ENCODE measurements at places on chromosomes 12 and 14.

- no peak for DNase-seq
Observed at GRCh38 chr12:124326871-124327270, 32.0 kb downstream of the RFLNA start.

DNA sequence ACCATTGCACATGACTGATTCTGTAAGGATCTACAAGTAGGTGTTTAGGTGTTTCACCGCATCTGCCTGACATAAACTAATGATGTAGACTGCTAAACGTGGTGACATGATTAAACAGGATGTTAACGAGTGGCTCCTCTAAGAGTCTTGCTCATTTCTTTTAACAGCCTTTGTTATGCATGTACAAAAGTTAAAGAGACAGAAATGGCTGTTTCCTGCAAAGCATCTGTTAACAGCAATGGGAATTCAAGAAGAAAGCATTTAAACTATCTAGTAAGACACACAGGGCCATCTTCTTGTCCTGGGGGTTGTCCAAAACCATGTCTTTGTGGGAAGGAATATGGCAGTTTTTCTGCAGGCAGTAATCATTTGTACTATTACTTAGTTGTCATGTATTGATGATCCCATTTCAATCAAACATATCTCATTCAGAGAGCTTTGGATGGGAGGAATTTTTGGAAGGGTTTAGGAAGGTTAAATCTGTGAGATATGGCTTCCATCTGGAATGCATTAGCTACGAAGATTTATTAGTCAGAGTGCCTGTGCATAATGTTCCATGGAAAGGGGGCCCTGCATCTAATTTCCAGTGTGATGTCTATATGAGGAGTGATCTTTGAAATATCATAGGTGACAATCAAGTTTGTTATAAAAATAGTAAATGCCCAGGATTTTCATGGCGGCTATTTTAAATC lies 495.1 kb downstream of the EGLN3 start:
- no peak for DNase-seq

DNA sequence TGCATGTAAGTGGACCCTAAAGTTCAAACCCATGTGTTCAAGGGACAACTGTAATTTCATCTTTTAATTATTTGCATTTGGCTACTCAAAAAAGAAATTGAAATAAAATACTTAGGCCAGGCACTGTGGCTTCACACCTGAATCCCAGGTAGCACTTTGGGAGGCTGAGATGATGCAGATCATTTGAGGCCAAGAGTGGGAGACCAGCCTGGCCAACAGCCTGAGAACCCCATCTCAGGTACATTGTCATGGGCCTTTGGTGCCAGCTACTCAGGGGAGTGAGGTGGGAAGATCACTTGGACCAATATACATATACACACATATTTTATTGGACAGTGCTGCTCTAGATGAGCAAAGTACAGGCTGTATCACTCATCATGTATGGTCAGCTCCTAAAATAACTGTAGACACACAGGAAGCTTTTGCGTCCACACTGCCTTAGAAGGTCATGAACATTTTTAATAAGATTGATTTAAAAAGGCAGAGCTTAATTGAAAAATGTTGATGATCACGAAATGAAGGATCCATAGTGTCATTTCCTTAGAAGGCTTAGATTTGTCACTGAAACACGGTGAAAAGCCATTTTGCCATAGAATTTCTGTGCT lies 2.5 kb upstream of the ZCCHC8 start:
- DNase-seq = no peak

- peak; percentile 74 for DNase-seq
Observed at GRCh38 chr12:90335566-90335965, 619.4 kb downstream of the CCER1 start.

GRCh38 chr12:52691076-52691840 lies 11.1 kb upstream of the KRT1 start:
- no peak for DNase-seq

- no peak for DNase-seq
Observed at GRCh38 chr14:63287666-63288483, 30.9 kb downstream of the GPHB5 start.

DNA sequence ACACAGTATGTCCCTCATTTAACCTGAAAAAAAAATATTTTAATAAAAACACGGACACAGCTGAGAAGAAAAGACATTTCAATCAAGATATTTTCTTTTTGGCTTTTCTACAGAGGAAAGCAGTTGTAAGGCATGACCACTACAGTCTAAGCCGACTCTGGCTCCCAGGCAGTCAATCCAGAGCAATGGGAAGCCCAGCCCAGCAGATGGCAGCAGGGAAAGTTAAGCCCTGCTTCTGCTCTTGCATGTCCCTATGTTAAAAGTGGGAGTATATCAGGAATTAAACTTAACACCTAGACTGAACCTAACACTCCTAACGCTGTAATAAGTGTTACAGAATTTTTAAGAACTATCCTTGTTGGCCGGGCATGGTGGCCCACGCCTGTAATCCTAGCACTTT lies 19.5 kb upstream of the HAL start:
- peak; percentile 50 for DNase-seq

GRCh38 chr14:102012336-102012735 lies 48.0 kb downstream of the DYNC1H1 start:
- no peak for DNase-seq

DNA sequence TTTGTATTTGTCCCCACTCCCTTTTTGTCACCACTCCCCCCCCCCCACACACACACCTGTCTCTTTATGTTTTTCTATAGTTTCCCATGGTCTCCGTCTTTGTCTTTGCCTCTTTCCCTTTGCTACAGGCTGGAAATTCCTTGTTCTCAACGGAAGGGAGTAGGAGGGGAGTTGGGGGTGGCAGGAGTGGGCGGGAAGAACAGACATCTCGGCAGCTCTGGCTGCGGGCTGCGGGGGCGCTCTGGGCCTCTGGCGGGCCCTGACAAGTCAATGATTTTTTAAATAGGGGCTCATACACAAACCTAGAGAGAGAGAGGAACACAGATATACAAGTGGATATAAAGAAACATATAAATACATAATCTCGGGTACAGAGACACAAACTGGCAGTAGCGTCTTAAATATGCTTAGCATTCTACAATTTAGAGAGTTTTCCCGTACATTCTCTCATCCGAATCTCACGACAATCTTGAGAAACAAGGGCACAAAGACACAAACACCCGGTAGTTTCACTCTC lies 2.4 kb upstream of the NAB2 start:
- DNase-seq = peak; percentile 27

DNA sequence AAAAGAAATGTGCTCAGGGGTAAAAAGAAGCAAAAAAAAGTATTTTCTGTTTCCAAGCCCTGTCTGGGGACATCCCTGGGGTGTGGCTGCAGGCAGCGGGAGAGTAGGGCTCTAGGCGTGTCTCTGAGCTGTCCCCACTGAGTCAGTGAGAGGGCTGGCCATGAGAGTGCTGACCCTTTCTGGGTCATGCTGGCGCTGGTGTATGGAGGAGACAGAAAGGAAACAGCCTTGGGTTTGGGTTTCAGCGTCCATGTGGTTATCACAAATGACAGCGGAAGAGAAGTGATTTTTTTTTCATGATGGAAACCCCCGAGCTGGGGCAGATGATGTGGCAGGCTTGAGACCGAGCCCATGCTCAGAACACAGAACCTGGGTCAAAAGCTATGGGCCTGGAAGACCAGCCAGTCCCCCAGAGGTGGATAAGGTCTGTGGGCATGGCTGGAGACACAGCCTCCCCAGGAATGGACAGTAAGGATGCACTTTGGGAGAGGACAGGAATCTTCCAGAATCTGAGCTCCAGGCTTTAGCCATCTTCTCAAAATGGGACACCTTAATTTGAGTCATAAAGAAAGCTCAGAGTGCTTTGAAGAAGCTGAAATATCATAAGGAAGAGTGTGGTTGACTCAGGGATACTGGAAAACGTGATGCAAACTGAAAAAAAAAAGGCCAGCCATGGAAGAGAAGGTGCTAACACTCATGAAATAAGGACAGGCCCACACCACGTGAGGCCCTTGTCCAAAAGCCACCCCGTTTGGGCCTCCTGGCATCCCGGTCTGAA lies 36.2 kb downstream of the SYNE3 start:
- no peak for DNase-seq

DNA sequence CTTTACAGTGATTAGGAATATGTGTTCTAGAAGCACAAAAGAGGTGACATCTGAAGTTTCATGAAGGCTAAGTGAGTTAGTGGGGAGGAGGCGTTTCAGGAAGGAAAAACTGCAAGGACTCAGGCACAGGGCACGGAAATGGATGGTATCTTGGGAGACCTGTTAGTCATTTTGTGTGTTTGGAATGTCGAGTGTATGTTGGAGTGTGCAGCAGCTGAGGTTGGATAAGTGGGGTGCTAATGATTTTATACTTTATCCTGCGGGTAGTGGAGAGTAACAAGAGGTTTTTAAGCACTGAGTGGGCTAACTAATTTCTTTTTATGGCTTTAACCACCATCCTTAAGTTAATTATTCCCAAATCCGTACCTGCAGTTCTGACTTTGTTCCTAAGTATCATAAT lies 571.5 kb upstream of the FBXO33 start:
- DNase-seq = no peak

DNA sequence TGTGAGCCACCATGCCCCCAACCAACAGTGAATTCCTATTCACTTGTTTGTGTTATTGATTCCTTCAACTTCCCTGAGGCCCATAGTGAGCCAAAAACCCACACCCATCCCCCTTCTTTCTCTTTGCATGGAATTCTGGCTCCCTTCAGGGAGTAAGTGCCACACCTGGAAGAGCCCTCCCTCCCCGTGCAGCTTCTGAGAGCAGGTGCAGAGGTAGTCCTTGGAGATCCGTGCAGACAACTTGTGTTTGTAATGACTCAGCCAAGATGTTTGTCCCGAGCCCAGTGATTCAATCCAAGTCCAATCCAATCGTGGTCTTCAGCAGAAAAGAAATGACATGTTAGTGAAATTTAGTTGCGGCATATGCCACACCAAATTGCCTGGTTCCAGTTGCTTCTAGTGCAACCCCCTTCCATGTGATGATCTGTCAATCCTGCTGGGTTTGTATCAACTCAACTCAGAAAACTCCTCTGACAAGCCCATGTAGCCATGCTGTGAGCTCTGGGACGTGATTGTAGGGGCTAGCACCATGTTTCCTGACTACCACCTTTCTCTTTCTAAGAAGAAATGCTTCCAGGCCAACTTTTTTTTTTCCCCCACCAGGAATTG lies 27.5 kb downstream of the GPRC5A start:
- no peak for DNase-seq

GRCh38 chr14:76720382-76720813 lies 40.9 kb upstream of the VASH1 start:
- DNase-seq = peak; percentile 58

DNA sequence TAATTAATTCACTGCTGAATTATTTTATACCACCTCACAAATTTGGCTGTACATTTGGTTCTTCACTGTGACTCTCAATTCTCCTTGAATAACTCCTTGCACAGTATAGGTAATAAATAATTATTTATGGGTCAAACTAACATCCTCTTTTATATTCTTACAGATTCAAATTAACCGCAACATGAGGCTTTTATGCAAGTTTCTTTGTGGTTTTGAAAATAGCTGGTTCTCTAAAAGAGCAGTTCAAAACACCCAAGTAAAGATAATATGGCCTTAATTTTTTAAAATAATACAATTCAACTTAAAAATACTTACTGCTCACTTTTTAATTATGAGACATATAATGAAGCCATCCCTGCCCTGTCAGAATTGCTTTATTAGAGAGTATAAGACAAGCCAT lies 12.9 kb upstream of the TRIM9 start:
- no peak for DNase-seq

DNA sequence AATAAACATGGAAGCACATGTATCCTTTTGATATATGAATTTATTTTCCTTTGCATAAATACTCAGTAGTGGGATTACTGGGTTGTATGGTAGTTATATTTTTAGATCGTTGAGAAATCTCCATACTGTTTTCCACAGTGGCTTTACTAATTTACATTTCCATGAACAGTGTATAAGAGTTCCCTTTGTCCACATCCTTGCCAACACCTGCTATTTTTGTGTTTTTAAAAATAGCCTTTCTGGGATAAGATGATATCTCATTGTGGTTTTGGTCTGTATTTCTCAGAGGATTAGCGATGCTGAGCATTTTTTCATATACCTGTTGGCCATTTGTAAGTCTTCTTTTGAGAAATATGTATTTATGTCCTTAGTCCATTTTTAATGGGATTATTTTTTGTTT lies 329.2 kb upstream of the KITLG start:
- no peak for DNase-seq

- no peak for DNase-seq
Observed at GRCh38 chr14:81309511-81309910, 88.8 kb upstream of the GTF2A1 start.

DNA sequence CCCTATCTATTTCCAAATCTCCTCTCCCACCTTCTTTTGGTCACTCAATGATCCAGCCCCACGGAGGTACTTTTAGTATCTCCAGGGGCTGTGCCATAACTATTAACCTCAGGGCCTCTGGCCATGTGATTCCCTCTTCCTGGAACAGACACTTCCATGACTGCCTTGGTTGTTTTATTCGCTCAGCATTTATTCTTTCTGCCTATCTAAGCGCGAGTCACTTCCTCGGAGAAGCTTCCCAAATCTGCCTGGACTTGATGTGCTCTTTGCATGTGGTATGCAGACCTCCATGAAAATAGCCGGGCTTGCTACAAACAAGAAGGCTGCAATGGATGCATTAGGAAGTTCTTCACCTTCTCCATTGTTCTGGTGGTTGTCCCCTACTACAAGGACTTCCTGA lies 939.0 kb upstream of the TMEM132C start:
- DNase-seq = no peak

GRCh38 chr12:122207391-122207790 lies 3.9 kb downstream of the B3GNT4 start:
- DNase-seq = no peak

GRCh38 chr14:24838945-24839616 lies 205.1 kb upstream of the GZMB start:
- no peak for DNase-seq

GRCh38 chr12:8057839-8058238 lies 8.3 kb downstream of the C3AR1 start:
- DNase-seq = peak; percentile 81

GRCh38 chr12:89160716-89161123 lies 191.6 kb downstream of the DUSP6 start:
- DNase-seq = peak; percentile 73

DNA sequence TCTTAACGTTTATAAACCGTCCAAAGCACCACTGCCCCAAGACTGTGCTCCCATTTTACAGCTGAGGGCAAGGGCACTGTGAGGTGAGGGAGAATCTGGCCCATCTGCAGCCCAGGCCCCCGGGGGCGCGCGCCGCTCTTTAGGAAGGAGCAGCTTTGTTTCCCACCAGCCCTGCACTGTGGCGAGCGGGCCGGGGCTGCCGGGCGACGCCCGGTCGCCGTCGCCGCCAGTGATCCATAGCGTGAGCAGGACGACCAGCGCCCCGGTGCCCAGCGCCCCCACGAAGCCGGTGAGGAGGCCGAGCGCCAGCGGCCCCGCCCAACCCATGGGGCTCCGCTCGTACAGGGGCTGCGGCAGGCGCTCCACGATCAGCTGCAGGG lies 34.6 kb downstream of the FIGNL2 start:
- no peak for DNase-seq

All from inflammatory macrophage (primary cell).